ENCODE measurements at places on chromosomes 1 and 21.

DNA sequence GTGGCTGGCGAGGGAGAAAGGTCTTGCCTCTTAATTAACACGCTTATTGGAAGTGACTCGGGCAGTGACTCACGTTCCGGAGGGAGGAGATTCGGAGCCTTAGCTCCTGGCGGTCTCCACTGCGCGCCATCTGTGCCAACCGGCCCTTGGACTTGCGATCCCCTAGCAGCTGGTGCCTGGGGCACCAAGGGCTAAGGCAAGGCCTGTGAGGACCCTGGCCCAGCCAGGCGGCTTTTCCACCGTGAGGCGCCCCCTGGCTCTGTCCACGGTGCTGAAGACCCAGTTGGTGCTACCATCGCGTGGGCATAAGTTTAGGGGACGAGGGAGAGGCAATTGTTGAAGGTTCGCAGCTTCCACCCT is 1.3 kb upstream of the SYT6 start:
- peak; percentile 44 for DNase-seq

DNA sequence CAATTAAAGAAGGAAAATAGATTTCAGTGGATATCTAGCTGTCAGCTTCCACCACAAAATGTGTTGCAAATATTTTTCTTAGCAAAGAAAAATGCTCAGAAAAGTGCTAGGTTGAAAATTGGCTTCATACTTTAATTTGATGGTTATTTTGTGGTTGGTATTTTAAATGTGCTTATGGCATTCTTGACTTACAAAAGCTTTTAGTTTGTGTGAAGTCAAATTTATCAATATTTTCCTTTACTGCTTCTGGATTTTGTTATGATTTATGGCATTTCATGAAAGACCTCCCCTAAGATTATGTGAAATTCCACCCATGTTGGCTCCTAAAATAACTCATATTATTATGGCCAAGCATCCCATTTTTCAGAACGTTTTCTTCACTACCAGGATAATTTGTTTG is 51.5 kb downstream of the PSMG1 start:
- no peak for DNase-seq

- DNase-seq, result peak; percentile 97
These were observed 61.0 kb downstream of the TOR3A start for GRCh38 chr1:179142889-179143299.

GRCh38 chr1:150182247-150182646 is 32.5 kb downstream of the PLEKHO1 start:
- DNase-seq, result no peak

DNA sequence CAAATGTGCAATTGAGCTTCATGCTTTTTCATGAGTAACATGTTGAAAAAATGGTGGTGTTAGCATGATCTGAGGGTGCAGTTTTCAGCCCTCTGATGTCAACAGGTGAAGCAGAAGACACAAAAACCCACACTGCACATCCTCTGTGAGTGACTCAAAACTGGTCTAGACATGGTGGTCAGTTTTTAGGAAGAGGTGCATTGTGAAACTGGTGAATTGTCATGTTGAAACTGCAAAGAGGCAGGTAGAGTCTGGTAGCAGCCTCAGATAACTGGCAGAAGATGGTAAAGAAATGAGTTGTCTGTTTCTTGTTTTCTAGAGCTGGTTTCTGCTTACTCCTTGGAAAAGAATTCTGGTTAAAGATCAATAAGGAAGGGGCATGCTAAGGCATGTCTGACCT is 97.3 kb upstream of the HMCN1 start:
- DNase-seq, result no peak

DNA sequence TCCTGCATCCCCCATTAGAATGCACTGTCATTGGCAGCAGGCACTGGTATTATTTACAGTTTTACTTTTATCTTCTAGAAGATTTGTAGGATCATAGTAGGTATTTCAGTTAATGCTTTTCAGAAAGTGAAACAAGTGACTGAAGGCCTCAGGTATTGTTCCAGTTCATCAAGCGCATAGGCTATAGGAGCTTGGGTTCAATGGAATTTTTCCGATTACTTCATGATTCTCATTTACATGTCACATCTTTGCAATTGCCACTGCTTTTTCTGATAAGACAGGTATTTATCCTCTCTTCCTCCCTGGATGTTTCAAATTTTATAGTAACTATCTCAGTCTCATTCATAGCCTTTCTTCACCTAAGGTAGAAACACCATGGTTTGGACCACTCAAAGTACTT is 161.3 kb downstream of the NTPCR start:
- DNase-seq, result no peak

- DNase-seq, result no peak
These were observed 199.9 kb downstream of the LYPLAL1 start for GRCh38 chr1:219373616-219373935.

GRCh38 chr1:30284728-30285475 is 438.5 kb downstream of the MATN1 start:
- DNase-seq, result no peak

- DNase-seq, result no peak
These were observed 273.5 kb downstream of the GPR52 start for GRCh38 chr1:174721246-174721645.

DNA sequence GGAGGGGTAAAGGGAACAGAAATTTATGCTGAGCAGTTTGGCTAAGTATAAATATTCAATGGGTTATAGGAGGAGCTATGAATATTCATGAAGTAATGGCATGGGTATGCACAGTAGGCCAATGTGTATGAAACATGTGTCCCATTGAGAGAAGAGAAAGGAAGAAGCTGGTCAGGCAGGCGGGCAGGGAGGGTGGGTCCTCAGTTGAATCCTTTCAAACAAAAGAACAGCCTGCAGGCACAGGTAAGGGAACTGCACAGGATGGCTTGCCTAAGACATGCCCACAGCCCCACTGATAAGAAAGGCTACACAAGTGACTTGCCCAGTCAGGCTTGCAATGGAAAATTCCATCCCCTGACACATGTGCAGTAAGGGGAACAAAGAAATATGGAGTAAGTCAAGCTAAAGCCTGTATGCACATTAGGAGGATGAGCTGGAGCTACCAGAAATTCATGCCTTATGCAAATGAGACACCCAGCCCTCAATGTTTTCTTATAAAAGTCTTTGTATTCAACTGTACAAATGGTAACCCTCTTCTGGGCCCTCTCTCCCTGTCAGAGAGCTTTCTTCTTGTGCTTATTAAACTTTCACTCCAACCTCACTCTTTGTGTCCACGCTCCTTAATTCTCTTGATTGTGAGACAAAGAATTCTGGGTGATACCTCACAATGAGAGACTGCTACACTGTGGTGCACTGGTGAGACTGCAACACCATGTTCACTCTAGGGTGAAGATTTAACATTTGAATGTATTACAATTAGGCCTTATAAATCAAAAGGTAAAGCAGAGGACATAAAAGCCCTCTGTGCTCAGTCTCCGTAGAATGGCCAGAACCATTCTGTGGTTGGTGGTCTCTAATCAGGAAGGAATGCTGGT is 96.5 kb downstream of the ATP1B1 start:
- DNase-seq, result no peak

GRCh38 chr1:115134850-115135480 is 45.7 kb upstream of the TSPAN2 start:
- peak; percentile 79 for DNase-seq

- no peak for DNase-seq
These were observed 644 bp upstream of the PBXIP1 start for GRCh38 chr1:154956544-154956941.

GRCh38 chr1:208682664-208683013 is 438.5 kb upstream of the PLXNA2 start:
- DNase-seq, result no peak

- DNase-seq, result no peak
These were observed 61.2 kb downstream of the EYA3 start for GRCh38 chr1:28027238-28027637.

GRCh38 chr1:153793973-153794615 is 18.9 kb downstream of the SLC27A3 start:
- no peak for DNase-seq

- peak; percentile 78 for DNase-seq
These were observed 6.6 kb downstream of the NID1 start for GRCh38 chr1:236058141-236058934.

DNA sequence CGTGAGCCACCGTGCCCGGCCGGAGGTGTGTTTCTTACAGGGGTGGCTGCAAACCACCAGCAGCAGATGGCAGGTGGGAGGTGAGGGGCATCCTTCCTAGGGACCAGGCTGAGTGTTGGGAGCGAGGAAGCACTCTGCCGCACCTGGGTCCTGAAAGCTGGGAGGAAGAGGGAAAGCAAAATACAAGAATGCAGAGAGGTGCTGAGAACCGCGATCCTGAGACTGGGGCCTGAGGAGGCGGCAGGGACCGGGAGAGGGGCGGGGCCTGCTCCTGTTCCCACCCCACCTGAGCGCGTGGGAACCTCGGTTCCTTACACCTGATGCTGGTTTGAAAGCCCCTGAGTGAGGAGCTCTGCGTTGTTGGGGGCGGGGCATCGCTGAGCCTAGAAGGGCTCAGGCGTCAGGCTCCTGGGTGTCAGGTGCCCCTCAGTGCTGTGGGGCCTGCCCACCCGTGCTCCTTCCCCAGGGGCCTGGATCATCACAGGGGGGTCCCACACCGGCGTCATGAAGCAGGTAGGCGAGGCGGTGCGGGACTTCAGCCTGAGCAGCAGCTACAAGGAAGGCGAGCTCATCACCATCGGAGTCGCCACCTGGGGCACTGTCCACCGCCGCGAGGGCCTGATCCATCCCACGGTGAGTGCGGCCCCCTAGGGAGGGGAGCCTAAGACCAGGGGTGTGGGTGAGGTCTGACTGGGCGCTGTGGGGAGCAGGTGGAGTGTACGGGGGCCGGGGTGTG is 15.5 kb downstream of the TRPM2 start:
- no peak for DNase-seq

- DNase-seq, result no peak
These were observed 761 bp upstream of the NPHS2 start for GRCh38 chr1:179576509-179576908.

DNA sequence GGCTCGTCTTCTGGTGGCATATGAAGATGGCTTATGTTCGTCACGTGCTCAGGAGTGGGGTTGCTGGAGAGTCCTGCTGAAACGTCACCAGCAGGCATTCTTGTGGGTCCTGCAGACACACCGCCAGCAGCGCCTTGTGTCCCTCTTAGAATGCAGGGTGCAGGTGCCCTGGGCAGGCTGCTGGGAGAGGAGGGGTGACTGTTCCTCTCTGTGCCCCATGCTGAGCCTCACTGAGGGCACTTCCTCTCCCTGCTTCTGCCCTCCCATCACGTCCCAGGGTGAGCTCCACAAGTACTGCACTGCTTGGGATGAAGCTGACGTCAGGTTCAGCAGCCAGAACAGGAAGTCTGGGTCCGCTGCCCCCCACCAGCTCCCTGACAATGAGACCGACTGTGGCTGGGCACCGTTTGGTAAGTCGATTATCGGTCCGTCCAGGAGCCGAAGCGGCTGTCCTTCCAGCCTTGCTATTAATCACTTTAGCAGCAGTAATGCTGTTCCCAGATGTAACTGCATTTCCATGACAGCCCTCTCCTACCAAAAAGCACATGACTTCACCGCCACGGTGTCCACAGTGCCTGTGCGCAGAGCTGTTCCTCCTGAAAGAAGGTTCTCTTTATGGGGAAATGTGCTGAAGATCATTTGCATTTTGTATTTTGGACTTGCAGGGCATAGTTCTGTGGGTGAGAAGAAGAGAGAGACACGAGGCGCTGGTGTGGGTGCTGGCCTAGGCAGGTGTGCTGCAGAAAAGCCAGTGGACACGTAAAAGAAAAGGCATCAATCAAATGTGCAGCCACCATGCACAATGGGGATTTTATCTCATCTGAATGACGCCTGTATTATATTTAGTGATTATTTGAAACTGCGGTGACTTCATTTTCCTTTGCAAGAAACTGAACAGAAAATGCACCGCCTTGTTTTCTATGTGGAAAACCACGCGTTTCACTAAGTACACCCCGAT is 21.0 kb downstream of the SLC37A1 start:
- no peak for DNase-seq

DNA sequence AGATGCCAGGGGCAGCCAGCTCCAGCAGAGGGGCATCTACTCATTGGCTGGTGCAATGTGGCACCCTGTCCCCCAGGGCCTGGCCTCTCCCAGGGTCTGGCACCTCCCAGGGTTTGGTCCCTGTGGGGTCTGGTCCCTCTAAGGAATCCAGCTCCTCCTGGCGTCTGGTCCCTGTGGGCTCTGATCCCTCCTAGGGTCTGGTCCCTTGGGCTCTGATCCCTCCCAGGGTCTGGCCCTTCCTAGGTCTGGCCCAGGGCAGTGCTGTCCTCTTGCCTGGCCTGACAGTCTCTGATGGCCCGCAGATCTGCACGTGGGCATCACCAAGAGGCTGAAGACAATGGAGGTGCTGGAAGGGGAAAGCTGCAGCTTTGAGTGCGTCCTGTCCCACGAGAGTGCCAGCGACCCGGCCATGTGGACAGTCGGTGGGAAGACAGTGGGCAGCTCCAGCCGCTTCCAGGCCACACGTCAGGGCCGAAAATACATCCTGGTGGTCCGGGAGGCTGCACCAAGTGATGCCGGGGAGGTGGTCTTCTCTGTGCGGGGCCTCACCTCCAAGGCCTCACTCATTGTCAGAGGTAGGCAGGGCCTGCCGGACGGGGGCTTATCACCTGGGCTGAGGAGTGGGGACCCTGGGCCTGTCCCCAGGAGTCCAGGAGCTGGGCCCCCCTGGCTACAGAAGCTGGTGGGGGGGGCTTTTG is 73.9 kb downstream of the OBSCN start:
- DNase-seq, result no peak

GRCh38 chr1:238606896-238607295 is 716.2 kb upstream of the ZP4 start:
- DNase-seq, result peak; percentile 68

GRCh38 chr1:10339036-10339567 is 59.8 kb upstream of the PGD start:
- DNase-seq, result no peak

GRCh38 chr1:4270651-4271337 is 370.7 kb upstream of the C1orf174 start:
- no peak for DNase-seq

GRCh38 chr1:91944087-91944486 is 5.1 kb upstream of the BRDT start:
- no peak for DNase-seq

DNA sequence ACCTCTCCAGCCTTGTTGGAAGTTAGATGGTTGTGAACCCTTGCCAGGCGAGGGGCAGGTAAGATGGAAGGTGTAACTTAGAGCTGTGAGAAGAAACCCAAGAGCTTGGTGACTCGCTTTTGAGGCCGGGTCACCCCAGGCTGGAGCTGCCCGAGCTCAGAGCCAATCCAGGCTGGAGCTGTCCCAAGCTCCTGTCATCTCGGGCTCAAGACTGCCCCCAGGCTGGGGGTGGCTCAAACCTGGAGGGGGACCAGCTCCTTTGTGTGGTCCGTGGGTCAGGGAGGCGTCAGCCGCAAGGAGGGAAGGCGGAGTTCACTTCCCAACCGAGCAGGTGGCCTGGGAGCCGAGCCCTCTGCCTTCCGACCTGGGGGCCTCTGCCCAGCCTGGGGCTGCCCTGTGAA is 2.0 kb downstream of the HUNK start:
- DNase-seq, result no peak

- DNase-seq, result no peak
These were observed 72.6 kb upstream of the TARDBP start for GRCh38 chr1:10939654-10940450.

DNA sequence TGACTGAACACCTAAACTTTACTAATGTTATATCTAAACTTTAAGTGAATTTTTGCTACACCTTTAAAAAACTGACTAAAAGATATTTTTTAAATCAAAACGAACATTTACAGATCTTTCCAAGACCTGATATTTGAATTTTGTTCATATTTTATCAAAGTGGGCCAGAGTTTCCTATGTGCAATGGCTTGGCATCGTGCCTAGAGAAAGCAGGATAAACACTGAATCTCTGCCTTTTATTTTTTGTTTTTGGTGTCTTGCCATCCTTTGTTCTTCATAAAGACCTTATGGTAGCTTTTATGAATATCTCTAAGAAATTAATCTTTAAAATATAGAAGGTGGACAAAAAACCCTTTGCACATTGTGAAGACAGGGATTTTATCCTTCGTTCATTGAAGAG is 25.8 kb upstream of the VPS26C start:
- peak; percentile 49 for DNase-seq

GRCh38 chr1:231036416-231036815 is 3.6 kb downstream of the FAM89A start:
- no peak for DNase-seq
